Mononuclear cell (primary cell): ENCODE measurements at places on chromosomes 6 and 20. TPM values are rescaled to one million over a fixed set of nuclear protein-coding genes. Genes with fewer than 3 reads are reported as not detected.

Gene LY86
- 64.5 TPM for total RNA-seq

Gene CRIP3
- total RNA-seq: 0.84 TPM

Gene CRISP1
- total RNA-seq: not detected

Gene RFX6
- total RNA-seq: not detected

Gene MICB
- total RNA-seq: 29.2 TPM

Gene MYMX
- not detected for total RNA-seq

Gene OPRM1
- total RNA-seq: not detected

Gene RNASET2
- 178 TPM for total RNA-seq

Gene ANKRD66
- total RNA-seq: not detected

Gene ZBTB46
- 2.1 TPM for total RNA-seq

Gene SLC22A23
- 6.0 TPM for total RNA-seq

Gene C6orf132
- not detected for total RNA-seq

Gene KIFC1
- 0.94 TPM for total RNA-seq

Gene SOX4
- 16.5 TPM for total RNA-seq

Gene MCCD1
- not detected for total RNA-seq
